Cortex of kidney (tissue), 1 donor: ENCODE measurements at places on chromosomes 1 and 21.

DNA sequence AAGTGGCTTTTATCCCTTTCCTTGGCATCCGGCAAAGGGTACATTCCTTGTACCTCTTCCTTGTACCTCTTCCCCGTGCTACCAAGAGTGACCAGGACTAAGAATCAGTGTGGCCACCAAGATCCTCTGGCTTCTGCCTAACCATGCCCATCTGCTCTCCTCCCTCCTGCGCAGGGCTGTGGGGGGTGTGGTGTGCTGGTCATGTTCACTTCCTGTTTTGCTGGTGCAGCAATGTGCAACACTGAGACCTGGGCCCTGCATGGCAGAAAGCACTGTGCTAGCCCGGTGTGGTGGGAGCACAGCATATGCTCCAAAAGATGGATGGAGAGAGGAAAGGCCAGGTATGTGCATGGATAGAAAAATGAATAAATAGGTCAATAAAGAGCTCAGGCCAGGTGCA, 33.3 kb upstream of the TENT5C start:
- DNase-seq, result no peak

DNA sequence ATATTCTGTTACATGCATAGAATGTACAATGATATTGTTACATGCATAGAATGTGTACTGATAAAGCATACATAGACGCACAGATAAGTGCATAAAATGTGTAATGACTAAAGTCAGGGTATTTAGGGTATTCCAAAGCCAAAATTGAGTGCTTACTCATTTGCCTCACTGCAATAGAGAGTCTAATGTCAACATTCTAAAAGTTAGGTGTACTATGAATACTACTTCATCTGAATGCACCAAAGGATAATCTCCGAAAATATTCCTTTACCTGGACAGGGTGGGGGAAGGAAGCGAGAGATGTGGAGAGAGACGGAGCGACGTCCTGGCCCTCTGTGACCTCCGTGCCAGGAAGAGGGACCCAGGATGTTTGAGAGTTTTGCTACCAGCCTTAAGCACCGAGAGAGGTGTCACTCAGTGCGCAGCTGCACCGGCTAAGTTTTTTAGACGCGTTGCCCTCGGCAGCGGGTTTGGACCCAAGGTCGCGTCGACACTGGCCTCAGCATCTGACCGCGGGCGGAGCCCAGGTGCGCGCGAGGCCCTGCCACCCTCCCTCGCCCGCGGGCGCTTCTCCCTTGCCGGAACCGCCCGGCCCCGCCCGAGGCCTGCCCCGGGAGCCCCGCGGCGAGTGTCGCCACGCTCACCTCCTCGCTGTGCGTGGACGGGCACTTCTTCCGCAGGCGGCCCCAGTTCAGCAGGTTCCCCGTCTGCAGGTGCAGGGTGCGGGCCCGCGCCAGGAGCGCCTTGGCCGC, 660 bp downstream of the GCLM start:
- DNase-seq, result no peak

GRCh38 chr1:212952641-212952976, 2.3 kb downstream of the VASH2 start:
- no peak for DNase-seq

DNA sequence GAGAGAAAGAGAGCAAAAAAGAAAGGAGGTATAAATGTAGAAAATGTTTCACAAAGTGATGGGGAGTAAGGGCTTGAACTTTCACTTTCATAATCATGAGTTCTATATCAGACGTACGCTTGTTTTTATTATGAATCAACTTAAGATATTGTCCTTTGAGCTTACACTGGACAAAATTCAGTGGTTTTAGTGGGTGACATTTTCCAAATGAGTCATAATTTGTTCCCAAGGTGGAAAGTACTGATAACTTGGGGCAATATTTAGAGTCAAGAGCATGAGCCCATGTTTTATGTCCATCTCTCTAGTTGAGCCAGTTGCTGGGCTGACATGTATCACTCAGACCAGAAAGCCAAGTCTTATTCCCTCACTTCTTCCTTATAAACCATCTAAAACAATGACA, 161.6 kb downstream of the CHRM3 start:
- DNase-seq, result no peak

- no peak for DNase-seq
Measured at GRCh38 chr1:36834586-36834985, 199.7 kb downstream of the GRIK3 start.

GRCh38 chr1:200302192-200302920, 107.5 kb downstream of the ZNF281 start:
- no peak for DNase-seq

DNA sequence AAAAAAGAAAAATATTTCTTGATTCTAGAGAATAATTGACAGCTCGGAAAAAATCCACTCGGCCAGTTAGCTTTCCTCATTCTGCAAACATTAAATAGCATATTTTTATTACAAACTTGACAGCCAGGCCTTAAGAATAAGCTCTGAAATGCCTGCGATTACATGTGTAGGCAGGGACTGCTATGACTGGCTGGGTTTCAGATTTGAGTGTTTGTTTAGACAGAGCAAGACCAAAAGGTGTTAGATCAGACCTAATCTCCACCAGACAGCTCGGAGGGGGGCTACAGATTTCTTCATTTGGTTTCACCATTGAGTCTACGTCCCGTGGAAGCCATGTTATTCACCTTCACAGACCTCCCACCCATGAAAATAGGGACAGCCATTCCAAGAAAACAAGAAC, 192.1 kb upstream of the ADAMTS5 start:
- DNase-seq, result no peak

DNA sequence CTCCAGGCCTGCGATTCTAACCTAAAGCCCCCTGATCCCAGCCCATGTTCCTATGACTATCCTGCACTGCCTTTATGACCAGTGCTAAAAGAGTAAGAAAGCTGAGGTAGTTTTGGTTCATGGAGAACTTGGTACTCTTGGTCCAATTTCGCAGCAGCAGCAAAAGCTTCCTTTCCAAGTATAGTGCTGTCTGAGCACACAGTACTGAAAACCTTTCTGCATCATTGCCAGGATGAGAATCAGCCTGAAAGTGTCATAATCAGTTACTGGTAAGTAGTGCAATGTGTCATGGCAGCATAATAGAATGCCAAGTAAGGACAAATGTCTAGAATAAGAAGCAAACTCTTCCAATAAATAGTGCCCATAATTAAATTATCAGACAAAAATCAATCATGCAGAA, 889.6 kb upstream of the ADGRL4 start:
- DNase-seq, result no peak

DNA sequence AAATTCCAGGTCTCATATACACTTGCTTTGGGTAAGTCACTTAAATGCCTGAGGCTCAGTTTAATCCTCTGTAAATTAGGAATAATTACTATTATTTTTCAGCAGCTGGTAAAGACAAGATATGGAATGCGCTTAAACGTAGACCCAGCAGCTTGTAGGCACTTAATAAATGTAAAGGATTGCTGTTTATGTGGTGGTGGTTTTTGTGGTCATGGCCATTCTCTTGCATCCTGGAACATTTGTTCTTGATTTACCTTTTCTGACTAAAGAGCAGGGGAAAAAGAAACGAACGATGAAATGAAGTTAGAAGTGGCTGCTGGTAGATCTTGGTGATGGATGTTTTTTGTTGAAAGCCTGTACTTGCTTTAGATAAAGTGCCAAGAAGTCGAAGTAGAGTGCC, 195.0 kb upstream of the FOXD3 start:
- no peak for DNase-seq

- DNase-seq, result no peak
Measured at GRCh38 chr1:3019007-3019515, 2.2 kb upstream of the ACTRT2 start.

- no peak for DNase-seq
Measured at GRCh38 chr1:36166938-36167905, 11.3 kb downstream of the MAP7D1 start.

DNA sequence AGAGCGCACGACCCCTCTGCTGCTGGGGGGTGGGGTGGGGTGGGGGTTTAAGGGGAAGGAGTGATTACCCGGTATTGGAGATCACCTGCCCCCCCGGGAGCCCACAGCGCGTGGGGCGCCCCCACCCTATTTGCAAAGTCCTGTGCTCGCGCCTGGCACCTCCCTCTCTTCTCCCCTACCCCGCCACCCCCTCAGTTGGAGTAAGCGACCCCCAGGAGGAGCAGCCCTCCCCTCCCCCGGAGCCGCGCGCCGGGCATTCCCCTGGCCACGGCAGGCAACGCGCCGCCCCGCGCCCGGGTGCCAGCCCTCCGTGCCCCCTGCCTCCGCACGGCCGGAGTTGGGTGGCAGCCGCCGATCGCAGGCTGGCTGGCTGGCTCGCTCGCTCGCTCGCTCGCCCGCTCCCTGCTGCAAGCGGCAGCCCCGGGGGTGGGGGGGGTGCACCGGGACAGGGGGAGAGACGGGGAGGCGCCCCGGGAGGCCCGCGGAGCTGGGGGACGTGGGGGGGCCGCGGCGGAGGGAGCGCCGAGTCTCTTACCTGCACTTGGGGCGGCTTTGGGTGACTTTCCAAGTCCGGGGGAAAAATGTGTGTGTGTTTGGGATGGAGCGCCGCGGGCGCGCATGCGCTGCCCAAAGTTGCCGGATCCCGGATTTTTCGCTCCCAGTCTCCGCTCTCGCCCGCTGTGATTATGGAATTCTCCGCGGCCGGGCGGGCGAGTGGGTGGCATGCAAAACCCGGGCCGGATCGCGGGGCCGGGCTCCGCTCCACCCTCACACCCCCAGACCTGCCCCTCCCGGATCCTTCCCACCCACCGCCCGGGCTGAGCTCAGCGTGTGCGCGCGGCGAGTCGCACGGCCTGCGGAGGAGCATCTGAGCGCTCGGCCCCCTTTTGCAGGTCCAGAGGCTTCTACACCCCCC, at the start of gene CASZ1:
Gene CASZ1 (minus strand): TSS at position 618 of the 916 bp plus-strand sequence. CDS start 102,757 bp downstream, outside the sequence.
- no peak for DNase-seq

DNA sequence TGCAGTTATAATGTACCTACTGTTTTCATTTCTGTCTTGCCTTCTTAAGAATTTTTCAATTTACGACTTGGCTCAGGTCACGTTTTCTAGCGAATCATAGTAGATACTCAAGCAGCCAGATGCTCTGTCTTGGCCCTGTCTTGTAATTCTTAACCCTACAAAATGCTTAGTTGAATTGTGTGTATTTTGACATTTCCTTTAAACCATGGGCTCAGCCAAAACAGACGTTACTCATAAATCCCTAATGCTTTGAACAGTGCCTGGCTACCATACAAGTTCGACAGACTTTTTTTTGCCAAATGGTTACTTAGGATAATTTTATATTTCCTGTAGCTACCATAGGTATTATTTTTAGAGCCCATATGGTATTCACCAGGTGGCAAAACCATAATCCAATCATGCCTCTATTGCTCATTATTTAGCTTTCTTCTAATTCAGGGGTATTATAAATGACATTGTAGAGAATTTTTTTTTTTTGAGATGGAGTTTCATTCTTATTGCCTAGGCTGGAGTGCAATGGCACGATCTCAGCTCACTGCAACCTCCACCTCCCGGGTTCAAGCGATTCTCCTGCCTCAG, 54.3 kb downstream of the KCNK1 start:
- DNase-seq, result no peak

DNA sequence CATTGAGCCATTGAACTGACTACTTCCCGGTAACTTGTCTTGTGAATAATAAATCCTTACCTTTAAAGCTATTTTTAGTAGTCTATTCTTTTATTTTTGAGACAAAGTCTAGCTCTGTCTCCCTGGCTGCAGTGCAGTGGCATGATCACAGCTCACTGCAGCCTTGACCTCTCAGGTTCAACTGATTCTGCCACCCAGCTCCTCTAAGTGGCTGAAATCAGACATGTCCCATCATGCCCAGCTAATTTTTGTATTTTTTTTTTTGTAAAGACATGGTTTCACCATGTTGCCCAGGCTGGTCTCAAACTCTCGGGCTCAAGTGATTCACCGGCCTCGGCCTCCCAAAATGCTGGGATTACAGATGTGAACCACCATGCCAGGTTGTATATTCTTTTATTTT, 59.3 kb upstream of the PTGS2 start:
- DNase-seq, result no peak

DNA sequence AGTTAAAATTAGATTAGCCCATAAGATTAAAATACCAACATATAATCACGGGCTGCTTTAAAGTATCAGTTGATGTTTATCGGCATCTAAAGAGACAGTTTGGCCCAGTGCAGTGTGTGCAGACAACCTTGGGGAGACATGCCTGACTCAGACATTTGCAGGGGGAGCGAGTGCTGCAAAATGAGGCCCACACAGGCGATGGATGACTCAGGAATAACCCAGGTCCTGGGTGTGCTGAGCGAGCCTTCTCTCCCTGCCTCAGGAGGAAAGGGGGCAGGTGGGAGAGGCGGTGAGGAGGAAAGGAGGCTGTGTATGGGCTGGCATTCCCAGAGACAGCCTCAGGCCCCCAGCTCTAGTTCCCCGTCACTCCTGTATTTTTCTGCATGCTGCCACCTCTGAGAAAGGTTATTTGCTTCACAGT, 9.0 kb downstream of the SLC9A1 start:
- no peak for DNase-seq

GRCh38 chr1:66585002-66585401, 51.0 kb downstream of the SGIP1 start:
- DNase-seq, result no peak

GRCh38 chr1:222757646-222758268, 20.8 kb downstream of the FAM177B start:
- DNase-seq, result no peak

DNA sequence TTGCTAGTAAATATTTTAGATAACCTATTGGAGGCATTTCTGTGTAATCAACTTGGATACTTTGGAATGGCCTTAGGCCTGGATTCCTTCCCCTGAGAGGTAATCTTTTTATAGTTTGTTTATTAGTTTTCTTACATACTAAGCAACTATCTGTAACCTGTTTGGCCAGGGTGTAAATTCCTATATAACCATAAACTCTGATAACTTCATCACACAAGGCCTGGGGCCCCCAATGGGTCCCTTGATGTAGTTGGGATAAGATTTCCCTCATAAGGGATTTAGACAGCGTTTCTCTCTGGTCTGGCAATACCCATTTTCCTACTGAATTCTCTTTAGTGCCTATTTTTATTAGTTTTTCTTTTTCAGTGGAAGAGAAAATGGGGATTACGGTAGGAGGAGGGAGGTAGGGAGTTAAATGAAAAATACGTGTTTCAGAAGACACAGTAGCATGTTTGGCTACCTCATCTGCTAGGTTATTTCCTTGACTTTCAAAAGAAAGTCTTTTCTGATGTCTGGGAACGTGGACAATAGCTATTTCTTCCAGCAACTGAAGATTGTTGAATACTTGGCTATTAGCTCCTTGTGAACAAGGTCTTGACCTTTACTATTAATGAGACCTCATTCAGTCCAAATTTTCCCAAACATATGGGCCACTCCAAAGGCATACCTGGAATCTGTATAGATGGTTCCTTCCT, 7.4 kb upstream of the AADACL3 start:
- no peak for DNase-seq

- no peak for DNase-seq
Measured at GRCh38 chr1:40495315-40495903, 13.2 kb upstream of the EXO5 start.

- no peak for DNase-seq
Measured at GRCh38 chr1:87888446-87888845, 559.8 kb downstream of the LMO4 start.
